ENCODE measurements at places on chromosomes 3 and 15.

DNA sequence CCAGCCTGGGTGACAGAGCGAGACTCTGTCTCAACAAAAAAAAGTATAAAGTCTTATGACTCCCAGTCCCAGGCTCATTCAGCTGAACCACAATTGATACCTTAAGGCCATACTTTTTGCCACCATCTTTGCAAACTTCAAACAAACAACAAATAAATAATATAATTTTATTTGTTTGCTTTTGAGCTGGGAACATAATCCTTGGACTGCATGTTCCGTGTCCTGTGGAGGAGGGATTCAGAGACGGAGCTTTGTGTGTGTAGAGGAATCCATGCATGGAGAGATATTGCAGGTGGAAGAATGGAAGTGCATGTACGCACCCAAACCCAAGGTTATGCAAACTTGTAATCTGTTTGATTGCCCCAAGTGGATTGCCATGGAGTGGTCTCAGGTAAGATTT, 238.6 kb downstream of the ADAMTSL3 start:
- no peak for DNase-seq

- no peak for DNase-seq
These were observed 7.6 kb downstream of the RTP2 start for GRCh38 chr3:187694801-187695200.

GRCh38 chr3:11820531-11821041, 26.1 kb downstream of the TAMM41 start:
- DNase-seq: no peak

GRCh38 chr3:72844436-72844993, 3.7 kb downstream of the SHQ1 start:
- no peak for DNase-seq

DNA sequence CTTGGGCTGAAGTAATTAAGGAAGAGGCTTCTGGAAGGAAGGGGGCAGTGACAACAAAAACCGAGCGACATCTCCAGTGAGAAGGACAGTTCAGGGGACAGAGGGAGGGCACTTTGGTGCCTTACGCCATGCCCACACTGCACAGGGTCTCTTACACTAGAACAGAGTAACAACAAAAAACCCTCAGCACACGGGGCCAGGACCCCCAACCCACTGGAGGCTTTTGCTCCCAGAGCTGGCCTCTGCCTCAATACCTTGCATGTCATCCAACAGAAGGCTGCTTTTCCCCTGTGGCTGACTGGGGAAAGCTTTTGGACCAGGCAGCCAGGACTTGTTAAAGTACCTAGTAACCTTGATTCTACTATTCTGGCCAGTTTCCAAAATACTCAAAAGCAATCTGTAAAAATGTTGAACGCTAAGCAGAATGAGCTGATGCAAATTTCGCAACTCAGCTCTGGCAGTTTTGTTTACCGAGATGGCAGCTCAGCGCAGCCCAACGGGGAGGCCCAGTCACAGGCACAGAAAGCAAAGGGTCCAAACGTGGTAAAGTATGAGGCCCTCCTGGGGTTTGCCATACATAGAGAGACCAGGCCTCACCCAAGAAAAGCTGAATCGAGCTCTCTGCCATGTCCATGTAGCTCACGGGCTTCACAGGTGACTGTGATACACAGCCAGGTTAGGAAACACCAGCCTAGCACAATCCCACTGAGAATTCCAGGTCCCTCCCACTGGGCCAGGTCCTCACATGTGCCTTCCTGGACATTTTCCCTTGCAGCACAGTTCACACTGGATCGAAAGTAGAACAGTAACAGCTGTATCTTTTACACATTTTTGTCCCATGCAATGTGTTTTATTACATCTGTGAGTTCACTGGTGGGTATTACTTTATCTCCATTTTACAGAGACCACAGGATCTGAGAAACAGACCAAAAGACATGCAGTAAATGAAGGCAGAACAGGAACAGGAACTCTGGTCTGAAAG, 6.0 kb downstream of the CHCHD4 start:
- DNase-seq: no peak

DNA sequence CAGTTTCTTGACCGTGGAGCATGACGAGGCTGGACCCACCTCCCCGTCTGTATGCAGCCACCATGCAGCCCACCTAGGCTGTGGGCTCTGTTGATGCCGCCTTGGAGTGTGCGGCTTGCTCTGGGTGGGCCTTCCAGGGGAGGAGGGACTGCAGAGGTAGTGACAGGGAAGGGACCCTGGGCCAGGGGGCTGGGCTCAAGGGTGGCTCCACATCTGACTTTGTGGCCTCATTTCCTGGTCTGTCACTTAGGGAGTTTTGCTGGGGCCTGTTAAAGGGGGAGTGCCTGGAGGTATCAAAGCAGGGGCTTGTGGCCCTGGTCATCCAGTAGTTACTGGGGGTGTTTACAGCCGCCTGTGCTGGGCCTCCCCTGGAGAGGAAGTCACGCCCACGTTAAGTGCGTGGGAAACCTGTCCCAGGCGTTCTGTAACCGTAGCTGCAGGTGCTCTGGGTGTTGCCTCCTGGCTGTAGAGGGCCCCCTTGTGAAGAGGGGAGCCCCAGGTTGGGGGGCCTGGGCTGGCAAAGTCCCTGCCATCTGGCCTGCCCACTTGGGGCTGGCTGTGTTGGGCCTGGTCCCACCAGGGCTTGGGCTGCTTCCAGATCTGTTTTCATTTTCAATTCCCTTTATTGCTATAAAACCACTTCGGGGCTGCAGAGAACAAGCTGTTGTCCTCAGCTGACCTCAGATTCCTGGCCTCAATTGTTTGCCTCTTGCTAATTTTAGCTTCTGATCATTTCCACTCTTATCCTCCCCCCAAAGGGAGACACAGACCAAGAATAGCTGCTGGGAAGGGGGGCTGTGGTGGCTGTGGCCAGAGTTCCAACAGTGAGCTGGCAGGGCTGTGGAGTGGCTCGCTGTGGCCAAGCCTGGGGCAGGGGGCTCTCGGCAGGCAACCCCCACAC, 26.5 kb downstream of the KLF13 start:
- DNase-seq: peak; percentile 88

GRCh38 chr15:67102599-67102929, 37.2 kb downstream of the SMAD3 start:
- no peak for DNase-seq

DNA sequence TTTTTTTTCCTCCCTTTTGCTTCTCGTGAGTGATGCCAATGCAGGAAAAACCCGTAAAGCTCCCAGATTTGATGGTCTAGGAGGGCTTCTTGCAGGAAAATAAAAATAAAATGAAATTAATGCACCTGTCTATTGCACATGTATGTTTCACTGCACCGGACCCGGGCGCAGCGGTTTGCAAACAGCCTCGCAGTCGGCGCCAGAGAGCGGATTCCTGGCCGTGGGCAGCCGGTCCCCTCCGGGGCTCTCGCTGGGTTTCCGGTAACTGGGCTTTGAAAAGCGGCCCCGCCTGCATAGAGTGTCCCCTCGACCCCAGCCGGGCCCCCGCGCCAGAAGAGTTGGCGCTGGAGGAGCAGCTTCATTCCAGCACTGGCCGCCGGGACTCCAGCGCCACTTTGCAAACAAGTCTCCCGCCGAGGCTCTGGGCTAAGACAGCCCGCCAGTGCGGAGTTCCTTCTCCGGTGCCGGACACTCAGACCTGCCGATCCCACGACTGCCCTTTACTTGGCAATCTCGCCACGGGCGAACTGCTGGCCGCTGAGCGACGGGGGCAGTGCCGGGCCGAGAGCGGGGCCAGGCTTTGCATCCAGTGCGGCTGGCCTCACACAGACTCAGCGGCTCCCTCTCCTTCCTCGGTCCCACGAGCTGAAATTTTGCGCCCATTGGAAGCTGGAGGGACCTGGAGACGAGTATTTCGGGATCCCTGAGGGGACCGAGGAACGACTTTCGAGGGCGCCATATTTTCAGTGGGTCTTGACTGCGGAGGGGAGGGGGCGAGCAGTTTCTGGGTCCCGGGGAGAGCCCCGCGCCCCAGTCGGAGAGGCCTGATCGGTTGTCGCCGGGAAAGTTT, 225.9 kb upstream of the C2CD4B start:
- DNase-seq: peak; percentile 9

GRCh38 chr3:160480931-160481330, 31.3 kb upstream of the TRIM59 start:
- DNase-seq: no peak

DNA sequence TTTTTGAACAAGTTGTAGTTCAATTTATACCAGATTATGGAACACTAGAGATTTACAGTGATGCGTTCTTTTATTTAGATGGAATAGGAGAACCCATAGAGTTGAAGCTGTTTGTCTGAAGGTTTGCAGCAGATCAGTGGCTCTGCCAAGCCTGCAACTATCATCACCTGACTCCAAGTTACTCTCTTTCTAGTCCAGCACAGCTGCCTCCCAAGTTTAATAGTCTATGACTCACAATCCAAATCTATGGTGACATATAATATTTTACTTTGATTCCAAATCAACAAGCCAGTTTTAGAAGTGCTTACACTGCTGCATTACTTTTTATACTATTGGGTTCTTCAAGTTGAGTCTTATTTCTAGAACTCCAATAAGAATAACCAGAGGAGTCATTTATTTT, 400.4 kb downstream of the LPP start:
- no peak for DNase-seq

DNA sequence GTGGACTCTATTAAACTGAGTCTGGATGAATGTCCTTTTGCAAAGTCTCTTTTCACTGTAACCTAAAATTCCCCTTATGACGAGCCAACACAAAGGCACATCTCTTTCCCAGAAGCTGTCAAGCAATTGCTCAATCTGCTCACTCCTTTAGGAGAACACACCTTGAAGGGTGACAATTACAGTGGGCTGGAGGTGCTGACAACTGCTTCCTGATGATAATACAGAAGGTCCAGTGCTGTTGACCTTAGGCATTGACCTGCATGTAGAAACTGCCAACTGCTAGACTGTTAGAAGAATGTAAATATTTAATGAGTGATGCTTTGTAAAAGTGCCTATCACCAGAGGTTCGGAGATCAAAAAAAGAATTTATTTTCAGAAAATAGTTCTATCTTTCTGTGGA, 757.7 kb downstream of the GRM7 start:
- no peak for DNase-seq
